ENCODE measurements at places on chromosomes 4 and X. TPM values are rescaled to one million over a fixed set of nuclear protein-coding genes. Genes with fewer than 3 reads are reported as not detected.

DNA sequence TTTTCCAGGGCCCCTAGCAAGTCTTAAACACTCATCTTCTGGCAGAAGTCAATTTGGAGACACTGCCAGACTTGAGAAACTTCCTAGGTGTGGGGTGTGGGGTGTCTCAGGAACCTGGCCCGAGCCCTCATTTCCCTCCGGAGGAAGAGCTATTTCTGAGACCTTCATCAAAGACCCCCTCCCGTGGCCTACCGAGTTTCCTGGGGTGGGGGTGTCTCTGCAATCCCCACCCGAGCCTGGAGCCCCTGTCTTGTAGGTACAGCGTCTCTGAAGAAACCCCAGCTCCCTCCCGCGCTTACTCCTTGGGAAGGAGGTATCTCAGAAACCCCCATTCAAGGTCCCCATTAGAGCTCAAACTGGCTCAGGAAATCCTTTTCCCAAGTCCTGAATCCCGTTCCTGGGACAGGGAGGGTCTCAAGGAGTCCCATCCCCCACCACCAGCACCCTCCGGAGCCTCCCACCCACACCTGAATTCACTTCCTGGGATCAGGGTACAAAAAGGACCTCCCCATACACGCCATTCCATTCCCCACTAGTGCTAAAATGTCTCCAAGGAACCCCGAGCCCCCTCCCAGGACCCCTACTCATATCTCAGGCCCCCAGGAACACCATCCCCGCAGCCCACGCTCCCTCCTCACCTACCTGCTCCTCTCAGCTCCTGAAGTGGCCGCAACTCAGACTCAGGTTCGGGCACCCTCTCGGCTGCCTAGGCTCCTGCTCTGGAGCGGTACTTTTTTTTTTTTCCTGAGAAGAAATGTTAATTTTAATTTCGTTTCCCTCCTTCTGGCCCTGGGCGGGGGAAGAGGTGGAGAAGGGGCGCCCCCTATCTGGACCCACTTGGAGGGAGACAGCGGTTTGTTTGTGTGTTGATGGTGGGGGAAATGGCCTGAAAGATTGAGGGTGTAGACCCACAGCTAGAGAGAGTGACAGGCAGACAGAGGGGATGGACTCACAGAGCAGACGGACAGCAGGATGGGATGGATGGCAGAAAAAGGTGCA is 1.1 kb downstream of the SLC38A5 start:
- DNase-seq = peak; percentile 13

GRCh38 chr4:103845075-103845474 is 125.3 kb upstream of the TACR3 start:
- no peak for DNase-seq

- no peak for DNase-seq
These were observed 58.5 kb upstream of the ARSJ start for GRCh38 chr4:114037988-114038387.

Gene PPARGC1A
- 8.9 TPM for total RNA-seq

Gene HSD17B13
- total RNA-seq = 0.69 TPM

Measured in pancreas (tissue), 10 donors.